ENCODE measurements at places on chromosomes 4 and X.

- DNase-seq, result no peak
Measured at GRCh38 chrX:45557387-45557786, 356.7 kb upstream of the DIPK2B start.

GRCh38 chr4:72019688-72020087, 12.1 kb upstream of the NPFFR2 start:
- no peak for DNase-seq

DNA sequence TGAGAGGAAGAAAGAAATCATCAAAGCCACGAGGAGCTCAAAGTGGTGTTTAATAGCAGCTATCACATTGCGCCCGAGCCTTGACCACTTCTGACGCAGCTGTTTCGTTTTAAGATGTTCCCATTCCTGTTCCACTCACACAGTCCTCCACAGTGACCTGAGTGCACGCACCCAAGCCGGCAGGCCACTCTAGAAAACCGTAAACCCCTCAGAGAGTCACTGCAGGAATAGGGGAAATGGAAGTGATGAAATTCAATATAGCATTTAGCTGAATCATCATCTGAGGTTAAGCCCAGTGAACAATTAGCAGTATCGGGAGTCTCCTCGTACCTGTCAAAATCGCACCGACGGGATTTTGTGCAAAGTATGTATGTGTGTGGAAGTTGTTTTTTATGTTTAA, 17.9 kb upstream of the HAND2 start:
- DNase-seq, result peak; percentile 16

GRCh38 chrX:40780082-40780481, 44.7 kb upstream of the MED14 start:
- no peak for DNase-seq

GRCh38 chr4:163395055-163395454, 51.4 kb downstream of the NPY5R start:
- DNase-seq, result no peak
